ENCODE measurements at places on chromosomes 7 and 10.

- no peak for DNase-seq
Measured at GRCh38 chr7:150842018-150842417, 10.3 kb upstream of the AOC1 start.

- DNase-seq: no peak
Measured at GRCh38 chr7:145082366-145083161, 246.7 kb upstream of the TPK1 start.

DNA sequence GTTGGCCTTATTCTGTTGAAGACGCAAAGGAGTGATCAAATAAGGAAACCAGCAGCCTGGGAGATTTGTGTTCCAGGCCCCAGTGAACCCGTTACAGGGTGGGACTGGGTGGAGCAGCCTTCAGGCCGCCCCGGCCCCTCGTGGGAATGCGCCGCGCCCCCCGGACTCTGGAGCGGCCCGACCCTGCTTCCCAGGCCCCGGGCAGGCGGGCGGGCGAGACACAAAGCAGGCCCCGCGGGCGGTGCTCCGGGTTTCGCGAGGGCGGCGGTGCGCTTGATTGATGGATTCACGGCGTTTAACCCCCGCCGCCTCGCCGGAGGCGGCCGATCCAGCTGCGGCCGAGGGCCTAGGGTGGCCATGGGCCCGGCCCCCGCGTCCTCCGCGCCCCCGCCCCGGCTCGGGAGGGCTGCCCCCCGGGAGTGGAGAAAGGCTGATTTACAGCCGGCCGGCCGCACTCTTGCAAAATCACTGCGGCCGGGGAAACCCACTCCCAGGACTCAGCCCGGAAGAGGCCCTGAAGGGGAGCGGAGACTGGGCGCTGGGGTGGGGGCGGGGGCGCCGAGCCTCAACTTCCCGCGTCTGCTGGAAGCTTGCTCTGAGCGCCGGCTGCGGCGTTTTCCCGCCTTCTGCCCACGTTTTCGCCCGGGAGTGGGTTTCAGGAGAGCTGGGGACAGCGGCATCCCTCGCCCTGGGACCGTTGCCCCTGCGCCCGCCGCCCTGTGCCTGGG is 299.6 kb upstream of the NFE2L3 start:
- peak; percentile 53 for DNase-seq

GRCh38 chr7:30276203-30276900 is 8.0 kb upstream of the ZNRF2 start:
- peak; percentile 57 for DNase-seq

DNA sequence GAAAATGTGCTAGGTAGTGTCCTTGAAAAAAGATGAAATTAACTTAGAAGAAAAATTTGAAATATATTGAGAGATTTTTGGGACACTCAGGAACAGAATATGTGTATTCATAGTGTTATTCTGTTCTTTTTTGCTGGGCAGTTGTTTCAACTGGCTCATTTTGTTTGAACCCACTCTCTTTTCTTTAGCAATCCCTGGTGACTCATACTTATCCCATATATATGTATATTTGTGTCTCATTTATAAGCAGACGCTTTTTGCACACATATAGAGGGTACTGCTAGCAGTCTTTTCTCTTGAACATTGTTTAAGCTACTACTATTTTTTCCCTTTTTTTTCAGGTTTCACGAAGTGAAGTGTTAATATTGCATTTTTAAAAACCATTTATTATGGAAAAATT is 1.9 kb downstream of the EXOC6 start:
- DNase-seq: no peak

DNA sequence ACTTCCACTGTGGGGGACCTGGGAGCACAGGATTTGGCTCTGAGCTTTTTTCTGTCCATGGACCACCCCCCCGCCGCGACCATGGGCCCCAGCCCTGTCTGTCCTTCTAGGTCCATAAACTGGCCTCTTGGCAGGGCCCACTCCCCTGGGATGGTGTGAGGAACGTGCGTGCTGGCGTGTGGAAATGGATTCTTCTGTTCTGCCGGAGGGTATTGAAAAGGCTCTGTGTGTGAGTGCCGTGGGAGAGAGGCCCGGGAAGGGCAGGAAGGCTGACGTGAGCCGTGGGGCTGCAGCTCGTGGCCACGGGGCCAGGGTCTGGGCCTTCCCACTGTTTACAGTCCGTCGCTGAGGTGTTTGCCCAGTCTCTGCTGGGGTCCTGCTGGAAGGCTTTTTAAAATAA is 123.7 kb downstream of the GRK5 start:
- no peak for DNase-seq

- no peak for DNase-seq
Measured at GRCh38 chr7:50304911-50305582, 531 bp downstream of the IKZF1 start.

DNA sequence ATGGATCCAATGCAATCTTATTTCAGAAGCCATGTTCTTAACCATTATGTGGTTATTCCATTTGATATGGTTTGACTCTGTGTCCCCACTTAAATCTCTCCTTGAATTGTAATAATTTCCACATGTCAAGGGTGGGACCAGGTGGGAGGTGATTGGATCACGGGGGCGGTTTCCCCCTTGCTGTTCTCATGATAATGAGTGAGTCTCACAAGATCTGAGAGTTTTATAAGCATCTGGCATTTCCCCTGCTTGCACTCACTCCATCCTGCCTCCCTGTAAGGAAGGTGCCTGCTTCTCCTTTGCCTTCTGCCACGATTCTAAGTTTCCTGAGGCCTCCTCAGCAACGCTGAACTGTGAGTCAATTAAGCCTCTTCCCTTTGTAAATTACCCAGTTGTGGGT is 32.0 kb upstream of the TSPAN13 start:
- DNase-seq: no peak

DNA sequence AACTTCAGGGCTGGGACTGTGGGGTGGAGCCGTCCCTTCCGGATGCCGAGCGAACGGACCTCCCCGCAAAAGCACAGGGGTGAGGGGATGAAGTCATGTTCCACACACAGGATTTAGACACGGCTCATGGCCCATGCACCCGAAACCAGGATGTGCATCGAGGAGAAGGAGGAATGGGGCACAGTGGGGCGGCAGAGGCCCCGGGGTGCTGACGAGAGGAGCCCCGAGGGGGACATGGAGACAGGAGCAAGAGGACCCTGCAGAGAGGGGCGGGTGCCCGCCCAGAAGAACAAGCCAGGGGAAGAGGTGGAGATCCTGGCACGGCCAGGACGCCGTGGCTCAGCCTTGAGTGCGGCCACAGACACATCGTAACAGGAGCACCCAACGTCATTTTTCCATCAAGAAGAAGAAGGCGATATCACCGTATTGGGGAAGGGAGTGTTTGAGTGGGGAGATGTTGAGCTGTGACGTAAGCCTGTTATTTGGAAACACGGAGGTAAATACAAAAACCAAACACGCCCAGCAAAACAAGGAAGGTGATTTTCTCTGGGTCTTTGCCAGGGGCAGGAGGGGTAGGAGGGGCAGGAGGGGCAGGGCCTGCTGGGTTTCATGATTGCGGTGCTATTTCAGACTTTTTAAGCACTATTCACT is 25.3 kb upstream of the FOXL3 start:
- no peak for DNase-seq

- peak; percentile 45 for DNase-seq
Measured at GRCh38 chr7:128425850-128426249, 16.1 kb upstream of the IMPDH1 start.

GRCh38 chr10:120969219-120969645 is 118.1 kb downstream of the WDR11 start:
- DNase-seq: peak; percentile 48

GRCh38 chr7:26295586-26295985 is 3.9 kb downstream of the SNX10 start:
- no peak for DNase-seq

DNA sequence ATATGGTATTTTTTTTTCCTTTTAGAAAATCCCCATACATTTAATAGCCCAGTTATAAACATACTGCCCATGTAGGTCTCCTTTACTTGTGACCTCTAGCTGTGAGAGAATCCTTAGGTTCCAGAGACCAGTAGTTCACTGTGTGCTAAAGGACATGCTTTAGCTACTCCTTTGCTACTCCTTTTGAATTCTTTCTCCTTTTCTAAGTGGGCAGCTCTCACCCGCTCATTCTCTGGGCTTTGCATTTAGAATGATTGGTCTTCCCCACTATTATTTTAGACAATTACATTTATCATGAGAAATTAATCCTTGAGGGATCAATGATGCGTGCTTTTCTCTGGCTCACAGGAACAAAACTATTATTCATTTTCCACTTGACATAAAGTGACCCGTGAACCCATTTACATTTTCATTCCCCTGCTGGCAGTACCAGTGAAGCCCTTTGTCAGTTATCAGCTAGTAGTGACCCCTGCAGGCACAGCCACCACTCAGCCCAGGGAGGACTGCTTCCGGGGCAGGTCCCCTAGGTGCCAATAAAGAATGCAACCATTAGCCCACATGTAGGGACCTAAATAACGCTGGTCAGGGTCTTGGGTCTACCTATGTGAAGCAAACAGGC is 844.3 kb downstream of the CNTNAP2 start:
- DNase-seq: no peak

DNA sequence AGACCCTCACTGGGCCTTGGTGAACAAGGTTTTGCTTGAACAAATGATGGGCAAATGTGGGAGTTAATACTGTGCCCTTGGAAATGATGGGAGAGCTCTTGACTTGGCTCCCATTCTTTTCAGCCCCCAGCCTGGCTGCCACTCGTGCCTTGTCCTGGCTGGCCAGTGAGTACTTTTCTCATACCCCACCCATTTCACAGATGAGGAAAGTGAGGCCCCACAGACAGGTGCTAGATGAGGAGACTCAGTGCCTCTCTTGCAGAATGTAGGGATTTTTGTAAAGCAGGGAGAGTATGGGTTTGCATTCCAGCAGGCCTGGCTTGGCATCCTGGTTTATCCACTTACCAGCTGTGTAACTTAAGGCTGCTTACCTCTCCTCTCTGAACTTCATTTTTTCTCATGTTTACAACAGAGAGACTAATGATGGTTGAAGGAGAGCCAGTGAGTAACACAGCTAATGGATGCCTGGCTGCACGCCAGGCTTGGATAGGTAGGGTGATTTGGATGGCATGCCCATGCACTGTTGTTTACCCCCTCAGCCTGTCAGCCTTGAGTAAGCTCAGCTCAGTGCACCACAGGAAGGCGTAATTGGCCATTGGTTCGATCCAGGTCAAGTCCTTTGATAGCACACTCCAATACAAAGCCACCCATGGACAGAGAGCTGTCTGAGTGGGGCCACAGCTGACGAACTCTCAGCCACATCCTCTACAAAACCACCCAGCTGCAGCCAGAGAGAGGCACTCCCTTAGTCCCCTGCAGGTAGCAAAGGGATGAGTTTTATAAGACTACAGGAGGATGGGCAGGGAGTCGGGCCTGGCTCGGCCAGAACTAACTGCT is 436.8 kb downstream of the RPS24 start:
- no peak for DNase-seq

DNA sequence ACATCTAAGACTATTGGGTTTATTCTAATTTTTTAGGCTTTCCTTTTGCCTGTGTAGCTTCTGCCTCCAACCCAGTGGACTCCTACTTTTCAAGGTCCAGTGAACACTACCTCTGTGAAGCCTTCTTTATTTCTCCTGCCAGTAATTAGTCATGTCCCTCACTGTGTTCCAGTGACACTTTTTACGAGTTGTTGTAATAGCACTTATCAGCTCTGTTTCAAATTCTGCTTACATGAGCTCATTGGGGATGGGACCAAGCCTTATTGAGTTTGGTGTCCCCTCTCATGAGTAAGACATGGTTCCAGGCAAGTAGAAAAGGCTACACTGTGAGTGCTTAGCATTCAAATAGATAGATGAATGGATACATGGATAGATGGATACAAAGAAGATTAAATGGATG is 184.6 kb downstream of the HIBADH start:
- no peak for DNase-seq

DNA sequence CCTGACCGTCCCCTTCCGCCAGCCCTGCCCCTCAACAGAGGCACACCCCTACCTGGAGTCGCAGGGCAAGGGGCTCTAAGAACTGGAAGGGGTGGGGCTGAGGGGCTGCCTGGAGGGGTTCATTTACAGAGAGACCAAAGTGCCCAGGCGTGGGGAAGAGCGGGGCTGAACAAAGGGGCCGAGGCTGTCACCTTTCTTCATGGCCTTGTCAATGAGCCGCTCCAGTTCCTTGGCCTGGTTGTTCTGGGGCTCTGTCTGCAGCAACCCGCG is 2.3 kb upstream of the CLDN15 start:
- DNase-seq: no peak

- peak; percentile 12 for DNase-seq
Measured at GRCh38 chr7:50092579-50093491, at the start of gene ZPBP. Gene ZPBP, minus strand, starts transcription at chr7:50093246. Its CDS starts 52 bp downstream, at chr7:50093194.

DNA sequence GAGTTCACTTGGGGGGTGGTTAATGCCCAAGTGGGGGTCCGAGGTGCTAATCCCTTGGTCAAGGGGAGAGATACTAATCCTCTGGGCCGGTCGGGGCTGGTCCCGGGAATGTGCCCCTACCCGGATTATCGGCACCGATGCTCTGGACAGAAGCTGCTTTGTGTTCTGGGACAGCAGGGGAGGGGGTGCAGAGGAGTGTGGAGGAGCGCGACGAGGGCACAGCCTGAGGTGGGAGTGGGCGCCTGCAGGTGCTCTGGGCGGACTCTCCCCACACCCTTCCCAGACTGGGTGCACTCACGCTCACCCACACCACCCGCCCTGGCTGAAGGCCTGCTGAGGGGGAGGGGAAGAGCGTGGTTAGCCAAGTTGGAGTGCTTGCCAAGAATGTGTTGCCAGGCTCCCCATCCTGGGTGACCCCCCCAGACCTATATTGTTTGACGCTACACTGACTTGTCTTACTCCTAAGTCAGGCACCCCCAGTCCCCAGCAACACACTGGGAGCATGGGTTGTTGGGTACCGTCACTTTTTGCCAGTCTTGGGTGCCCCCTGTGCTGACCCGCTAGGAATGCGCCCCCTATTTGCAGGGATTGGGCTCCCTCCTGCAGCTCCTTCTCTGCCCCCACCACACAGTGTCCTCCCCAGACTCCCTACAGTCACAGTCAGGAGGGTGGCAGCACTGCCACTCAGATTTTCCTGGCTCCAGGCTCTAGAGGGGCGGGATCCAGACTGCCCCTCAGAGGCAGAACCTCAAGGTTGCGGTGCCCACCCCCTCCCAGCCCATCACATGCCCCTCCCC is 1.2 kb downstream of the SLC4A2 start:
- DNase-seq: no peak

- DNase-seq: no peak
Measured at GRCh38 chr10:28721318-28721951, 44.1 kb downstream of the BAMBI start.

- no peak for DNase-seq
Measured at GRCh38 chr10:5507649-5508131, 8.3 kb upstream of the CALML5 start.

DNA sequence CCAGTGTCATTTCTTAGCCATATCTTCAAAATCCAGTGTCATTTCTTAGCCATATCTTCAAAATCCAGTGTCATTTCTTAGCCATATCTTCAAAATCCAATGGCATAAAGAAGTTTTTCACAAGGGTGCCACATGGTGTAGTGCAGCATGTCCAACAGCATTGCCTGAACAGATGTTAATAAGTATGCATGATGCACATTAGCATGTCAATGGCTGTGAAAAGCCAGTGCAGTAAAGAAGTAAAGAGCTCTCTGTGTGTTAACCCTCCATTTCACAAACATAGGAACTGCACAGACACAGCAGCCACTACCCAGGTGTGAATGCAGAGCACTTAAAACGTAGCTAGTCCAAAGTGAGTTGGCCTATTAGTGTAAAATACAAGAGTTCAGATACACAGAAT is 89.8 kb downstream of the GNAI1 start:
- no peak for DNase-seq
